Endodermal cell (in vitro differentiated cells): ENCODE measurements at places on chromosomes 13 and 19. TPM values are rescaled to one million over a fixed set of nuclear protein-coding genes. Genes with fewer than 3 reads are reported as not detected.

DNA sequence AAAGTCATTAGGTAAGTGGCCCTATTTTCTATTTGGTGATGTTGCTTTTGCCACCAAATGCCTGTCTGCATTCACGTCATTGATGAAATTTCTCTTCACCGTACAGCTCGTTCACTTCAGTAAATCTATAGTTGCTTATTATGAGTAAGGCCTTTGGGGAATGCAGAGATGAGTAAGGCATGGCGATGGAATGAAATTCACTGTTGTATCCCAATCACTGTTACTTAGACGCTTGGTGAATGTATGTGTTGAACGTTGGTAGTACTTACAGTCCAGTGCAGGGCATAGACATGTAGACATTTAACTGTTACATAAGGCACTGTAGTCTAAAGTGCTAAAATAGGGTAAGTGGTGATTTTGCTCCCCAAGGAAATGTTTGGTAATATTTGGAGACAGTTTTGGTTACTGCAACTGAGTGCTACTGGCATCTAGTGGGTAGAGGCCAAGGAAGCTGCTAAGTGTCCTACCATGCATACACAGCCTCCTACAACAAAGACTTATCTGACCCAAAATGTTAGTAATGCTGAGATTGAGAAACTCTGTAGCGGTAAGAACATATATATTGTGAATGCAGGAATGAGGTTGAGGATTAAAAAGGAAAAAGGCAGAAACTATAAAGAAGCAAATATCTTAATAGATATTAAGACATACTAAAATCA is 5.8 kb downstream of the AKAP11 start:
- H3K36me3 ChIP-seq = no peaks in the 10 kb centered on the region
- no peak overlapping the region for H3K27ac ChIP-seq
- no peak for DNase-seq
- peaks cover 2% of the 10 kb centered on the region for H3K4me1 ChIP-seq
- no peak overlapping the region for H3K4me3 ChIP-seq

The GDF15 gene
- total RNA-seq = 0.90 and 1.2 TPM in 2 replicates

GRCh38 chr13:71831716-71832115 is 35.3 kb downstream of the DACH1 start:
- H3K27ac ChIP-seq = peak overlapping the region; percentile 64
- no peaks in the 10 kb centered on the region for H3K36me3 ChIP-seq
- no peak overlapping the region for H3K4me3 ChIP-seq
- peaks cover 8% of the 10 kb centered on the region for H3K4me1 ChIP-seq
- peak; percentile 55 for DNase-seq

DNA sequence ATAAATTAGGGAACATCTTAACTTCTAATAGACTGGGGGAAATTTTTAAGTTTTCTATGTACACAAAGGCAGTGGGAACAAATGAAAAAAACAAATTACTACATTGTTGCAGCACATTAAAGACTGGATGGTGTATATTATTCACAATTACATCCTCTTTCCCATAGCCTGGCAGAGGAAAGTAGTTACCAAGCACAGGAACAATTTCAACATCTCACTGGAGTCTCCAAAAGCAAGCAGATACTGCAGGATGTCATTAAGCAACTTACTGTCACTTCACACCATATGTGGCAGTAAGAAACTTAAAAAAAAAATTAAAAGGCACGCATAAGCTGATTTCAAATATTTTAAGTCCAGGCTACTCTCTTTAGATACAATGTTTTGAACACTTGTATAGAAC is 6.4 kb upstream of the EFNB2 start:
- no peak overlapping the region for H3K27ac ChIP-seq
- DNase-seq = no peak
- no peak overlapping the region for H3K4me3 ChIP-seq
- no peaks in the 10 kb centered on the region for H3K27me3 ChIP-seq
- peaks cover 62% of the 10 kb centered on the region for H3K36me3 ChIP-seq

- H3K27me3 ChIP-seq = no peaks in the 10 kb centered on the region
- no peak overlapping the region for H3K4me3 ChIP-seq
- DNase-seq = no peak
Measured at GRCh38 chr19:31668921-31669320, 319.7 kb upstream of the TSHZ3 start.

DNA sequence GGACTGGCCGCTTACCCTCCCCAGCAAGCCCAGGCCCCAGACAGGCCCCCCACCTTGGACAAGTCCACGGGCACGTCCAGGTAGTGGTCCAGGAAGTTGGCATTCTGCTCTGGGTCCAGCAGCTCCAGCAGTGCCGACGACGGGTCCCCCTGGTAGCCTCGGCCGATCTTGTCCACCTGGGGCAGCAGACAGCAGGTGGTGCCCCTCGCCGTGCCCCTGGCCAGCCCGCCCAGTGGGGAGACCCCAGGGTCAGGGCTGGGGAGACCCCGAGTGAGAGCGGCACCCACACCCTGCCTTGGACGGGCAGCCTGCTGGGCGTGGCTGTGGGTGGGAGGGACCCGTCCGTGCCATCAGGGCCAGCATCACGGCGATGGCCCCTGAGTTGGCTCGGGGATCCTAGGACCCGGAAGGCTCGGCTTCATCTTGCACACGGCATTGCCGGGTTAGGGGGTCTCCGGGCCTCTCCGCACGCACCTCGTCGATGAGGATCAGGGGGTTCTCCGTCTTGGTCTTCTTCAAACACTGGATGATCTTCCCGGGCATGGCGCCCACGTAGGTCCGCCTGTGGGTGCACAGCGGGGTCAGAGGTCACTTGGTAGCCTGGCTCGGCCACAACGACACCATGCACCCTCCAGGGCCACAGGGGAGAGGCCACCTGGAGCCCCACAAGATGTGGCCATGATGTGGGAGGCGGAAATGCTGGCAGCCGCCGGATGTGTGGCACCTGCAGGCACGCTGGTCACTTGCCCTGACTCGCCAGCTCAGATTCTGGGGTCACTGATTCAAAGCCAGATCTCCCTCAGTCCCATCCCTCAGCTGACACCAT is 6.3 kb downstream of the RPL36 start:
- peaks cover 54% of the 10 kb centered on the region for H3K36me3 ChIP-seq
- no peak overlapping the region for H3K27ac ChIP-seq
- peak; percentile 62 for DNase-seq
- H3K4me3 ChIP-seq = no peak overlapping the region

The MAST1 gene
- total RNA-seq = 6.4 and 6.9 TPM in 2 replicates

DNA sequence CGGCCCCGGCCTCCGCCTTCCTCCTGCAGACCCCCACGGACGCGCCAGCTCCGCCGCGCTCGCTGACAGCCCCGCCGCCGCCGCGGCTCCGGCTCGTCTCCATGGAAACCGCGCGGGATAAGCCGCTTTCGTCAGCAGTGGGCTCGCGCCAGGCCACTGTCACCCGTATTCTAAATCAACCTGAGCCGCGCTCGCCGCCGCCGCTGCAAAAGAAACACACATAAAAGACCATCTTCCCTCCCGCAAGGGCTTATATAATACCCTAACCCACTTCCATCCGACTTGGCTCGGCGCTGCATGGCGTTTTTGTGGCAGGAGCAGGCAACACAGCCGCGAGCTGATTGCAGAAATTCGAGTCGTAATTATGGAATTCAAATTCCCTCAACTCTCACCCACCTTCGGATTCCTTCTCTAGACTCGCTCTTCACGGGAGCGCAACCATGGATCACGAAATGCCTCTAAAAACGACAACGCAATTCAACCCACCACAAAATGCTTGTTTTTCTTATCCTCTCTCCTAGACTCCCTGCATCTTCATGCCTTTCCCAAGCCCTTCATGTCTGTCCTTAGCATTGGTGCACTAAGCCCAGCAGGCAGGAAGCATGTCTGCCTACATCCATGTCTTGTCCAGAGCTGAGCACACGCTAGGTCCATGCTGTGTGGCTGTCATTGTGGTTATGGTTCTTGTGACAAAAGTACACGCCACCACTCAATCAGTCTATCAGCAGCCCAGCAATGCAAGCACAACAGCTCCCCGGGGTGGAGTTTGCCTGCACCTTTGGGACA is at the start of gene AMER2:
Gene AMER2, minus strand, starts transcription at position 772 of the 786 bp plus-strand sequence. Its CDS starts 669 bp downstream, at position 103.
- peak within 1 kb of the TSS; percentile 67 for H3K4me3 ChIP-seq
- peaks cover 50% of the 10 kb centered on the region for H3K27me3 ChIP-seq
- peak; percentile 68 for DNase-seq
- H3K36me3 ChIP-seq = no peaks in the 10 kb centered on the region
- peak within 1 kb of the TSS; percentile 80 for H3K27ac ChIP-seq

- H3K4me1 ChIP-seq = no peaks in the 10 kb centered on the region
- DNase-seq = no peak
- H3K27me3 ChIP-seq = no peaks in the 10 kb centered on the region
- no peak overlapping the region for H3K4me3 ChIP-seq
- H3K36me3 ChIP-seq = no peaks in the 10 kb centered on the region
- H3K27ac ChIP-seq = no peak overlapping the region
Measured at GRCh38 chr13:50441130-50441529, 402.4 kb downstream of the DLEU7 start.

The PTH2 gene
- not detected in 2 replicates for total RNA-seq

DNA sequence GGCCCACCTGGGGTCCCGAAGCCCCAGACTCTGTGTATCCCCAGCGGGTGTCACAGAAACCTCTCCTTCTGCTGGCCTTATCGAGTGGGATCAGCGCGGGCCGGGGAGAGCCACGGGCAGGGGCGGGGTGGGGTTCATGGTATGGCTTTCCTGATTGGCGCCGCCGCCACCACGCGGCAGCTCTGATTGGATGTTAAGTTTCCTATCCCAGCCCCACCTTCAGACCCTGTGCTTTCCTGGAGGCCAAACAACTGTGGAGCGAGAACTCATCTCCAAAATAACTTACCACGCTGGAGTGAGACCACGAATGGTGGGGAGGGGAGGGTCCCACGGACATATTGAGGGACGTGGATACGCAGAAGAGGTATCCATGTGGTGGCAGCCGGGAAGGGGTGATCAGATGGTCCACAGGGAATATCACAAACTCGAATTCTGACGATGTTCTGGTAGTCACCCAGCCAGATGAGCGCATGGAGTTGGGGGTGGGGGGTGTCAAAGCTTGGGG is 1.0 kb upstream of the ICAM5 start:
- H3K4me3 ChIP-seq = peak overlapping the region; percentile 39
- peaks cover 86% of the 10 kb centered on the region for H3K27me3 ChIP-seq
- H3K27ac ChIP-seq = no peak overlapping the region
- peak; percentile 89 for DNase-seq

The ICAM4 gene
- total RNA-seq = 0.27 to 1.0 TPM (median 0.44 TPM) in 3 replicates

- peak; percentile 68 for DNase-seq
- no peaks in the 10 kb centered on the region for H3K27me3 ChIP-seq
- H3K27ac ChIP-seq = no peak overlapping the region
- peaks cover 80% of the 10 kb centered on the region for H3K36me3 ChIP-seq
- no peaks in the 10 kb centered on the region for H3K4me1 ChIP-seq
Measured at GRCh38 chr19:55304980-55305379, 20.2 kb downstream of the TMEM150B start.

DNA sequence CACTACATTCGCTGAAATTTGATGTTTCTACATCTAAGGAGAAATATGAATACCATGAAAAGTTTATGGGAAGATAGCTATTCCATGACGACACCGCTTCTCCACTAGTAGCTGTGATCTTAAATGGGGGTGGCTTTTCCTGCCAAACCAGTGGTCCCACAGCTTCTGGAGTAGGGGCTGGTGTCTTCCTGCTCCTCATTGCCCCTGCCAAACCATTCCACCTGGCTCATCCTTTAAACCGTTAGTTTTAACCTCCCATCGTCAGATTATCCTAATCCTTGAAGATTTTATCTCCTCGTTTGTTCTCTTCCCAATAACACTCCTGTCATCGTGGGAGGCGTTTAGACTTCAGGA is 568 bp upstream of the ZNF230 start:
- peaks cover 8% of the 10 kb centered on the region for H3K36me3 ChIP-seq
- no peak overlapping the region for H3K27ac ChIP-seq
- H3K4me1 ChIP-seq = no peaks in the 10 kb centered on the region
- DNase-seq = no peak
- H3K27me3 ChIP-seq = no peaks in the 10 kb centered on the region
